ENCODE measurements at places on chromosomes 2 and 18. TPM values are rescaled to one million over a fixed set of nuclear protein-coding genes. Genes with fewer than 3 reads are reported as not detected.

- H3K27me3 ChIP-seq = peaks cover 2% of the 10 kb centered on the region
- no peak for DNase-seq
- H3K36me3 ChIP-seq = no peaks in the 10 kb centered on the region
- no peak overlapping the region for H3K4me3 ChIP-seq
- H3K27ac ChIP-seq = no peak overlapping the region
Measured at GRCh38 chr2:17813010-17813741, 3.1 kb upstream of the MSGN1 start.

DNA sequence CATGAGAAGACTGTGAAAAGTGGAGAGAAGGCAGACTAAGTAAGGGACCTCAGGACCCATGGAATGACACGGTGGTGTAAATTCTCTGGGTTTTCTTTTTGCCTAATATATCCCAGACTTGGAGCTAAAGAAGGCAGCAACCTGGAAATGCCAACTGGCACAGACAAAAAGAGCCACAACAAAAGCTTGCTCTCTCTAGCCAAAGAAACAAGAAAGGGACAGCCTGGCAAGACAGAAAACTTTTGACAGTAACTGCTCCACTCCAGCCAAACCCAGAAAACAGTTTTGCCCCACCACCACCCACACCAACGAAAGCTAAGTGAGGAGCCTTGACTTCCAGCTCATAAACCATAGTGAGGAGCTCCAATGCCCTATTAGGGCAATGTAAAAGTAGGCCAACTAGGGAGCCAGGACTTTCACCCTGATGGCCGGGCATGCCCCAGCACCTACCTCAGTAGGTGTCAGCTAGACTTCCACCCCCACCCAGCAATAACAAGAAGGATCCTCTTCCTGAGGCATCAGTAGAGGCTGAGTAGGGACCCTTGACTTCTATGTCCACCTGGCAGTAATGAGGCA lies 35.5 kb downstream of the PELI1 start:
- no peak for DNase-seq
- no peaks in the 10 kb centered on the region for H3K36me3 ChIP-seq
- no peak overlapping the region for H3K4me3 ChIP-seq
- no peaks in the 10 kb centered on the region for H3K27me3 ChIP-seq

The HRH4 gene
- not detected for total RNA-seq

GRCh38 chr2:205593891-205594290 lies 88.4 kb upstream of the NRP2 start:
- no peaks in the 10 kb centered on the region for H3K36me3 ChIP-seq
- no peak overlapping the region for H3K4me3 ChIP-seq
- H3K27ac ChIP-seq = no peak overlapping the region
- H3K27me3 ChIP-seq = no peaks in the 10 kb centered on the region
- no peaks in the 10 kb centered on the region for H3K4me1 ChIP-seq

DNA sequence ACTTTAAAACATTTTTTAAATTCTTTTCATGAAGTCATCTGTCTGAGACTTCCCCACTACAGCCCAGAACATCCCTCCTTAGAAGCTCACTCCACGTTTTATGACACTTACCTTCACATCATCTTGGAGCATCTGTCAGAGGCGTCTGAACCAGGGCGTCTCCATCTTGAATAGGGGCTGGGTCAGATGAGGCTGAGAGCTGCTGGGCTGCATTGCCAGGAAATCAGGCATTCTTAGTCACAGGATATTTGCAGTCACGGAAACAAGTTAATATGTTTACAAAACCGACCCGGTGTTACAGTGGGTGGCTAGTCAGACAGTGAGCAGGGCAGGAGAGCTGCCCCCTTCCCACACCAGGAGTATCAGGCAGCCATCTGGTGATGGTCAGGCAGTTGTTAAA lies 456.5 kb downstream of the FBXO15 start:
- no peaks in the 10 kb centered on the region for H3K4me1 ChIP-seq
- no peaks in the 10 kb centered on the region for H3K27me3 ChIP-seq
- DNase-seq = no peak
- H3K36me3 ChIP-seq = no peaks in the 10 kb centered on the region
- no peak overlapping the region for H3K4me3 ChIP-seq

- no peak overlapping the region for H3K4me3 ChIP-seq
- no peaks in the 10 kb centered on the region for H3K36me3 ChIP-seq
- H3K27me3 ChIP-seq = no peaks in the 10 kb centered on the region
- no peaks in the 10 kb centered on the region for H3K4me1 ChIP-seq
- no peak overlapping the region for H3K27ac ChIP-seq
- no peak for DNase-seq
Measured at GRCh38 chr2:184201246-184201645, 397.1 kb upstream of the ZNF804A start.

- no peak for DNase-seq
- no peaks in the 10 kb centered on the region for H3K4me1 ChIP-seq
- no peaks in the 10 kb centered on the region for H3K27me3 ChIP-seq
- H3K27ac ChIP-seq = no peak overlapping the region
- no peak overlapping the region for H3K4me3 ChIP-seq
Measured at GRCh38 chr18:50201476-50202018, 6.6 kb upstream of the MYO5B start.

DNA sequence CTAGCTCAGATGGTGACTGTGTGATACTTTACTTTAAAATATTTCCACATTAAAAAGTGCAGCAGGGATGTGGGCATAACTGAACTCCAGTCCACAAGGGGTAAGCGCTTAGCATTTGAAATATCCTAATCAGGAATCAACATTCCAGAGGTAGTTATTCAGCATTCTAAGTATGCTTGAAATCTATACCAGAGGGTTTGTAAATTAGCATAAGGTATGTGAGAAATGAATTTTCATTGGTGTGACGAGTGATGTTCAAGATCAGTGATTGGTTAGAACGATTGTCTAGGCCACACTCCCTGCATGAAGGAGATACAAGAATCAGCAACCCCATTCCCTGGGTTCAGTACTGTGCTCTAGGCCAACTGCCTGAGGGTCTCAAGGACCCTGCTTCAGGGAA lies 42.6 kb downstream of the MAPK4 start:
- DNase-seq = no peak
- H3K27me3 ChIP-seq = no peaks in the 10 kb centered on the region
- no peak overlapping the region for H3K27ac ChIP-seq
- H3K36me3 ChIP-seq = no peaks in the 10 kb centered on the region

GRCh38 chr2:209943776-209944175 lies 58.7 kb upstream of the RPE start:
- H3K36me3 ChIP-seq = no peaks in the 10 kb centered on the region
- no peak overlapping the region for H3K27ac ChIP-seq
- DNase-seq = no peak
- no peaks in the 10 kb centered on the region for H3K4me1 ChIP-seq

- no peak overlapping the region for H3K27ac ChIP-seq
- H3K4me1 ChIP-seq = peaks cover 8% of the 10 kb centered on the region
- no peak for DNase-seq
- H3K27me3 ChIP-seq = no peaks in the 10 kb centered on the region
- no peak overlapping the region for H3K4me3 ChIP-seq
- H3K36me3 ChIP-seq = no peaks in the 10 kb centered on the region
Measured at GRCh38 chr2:36885605-36886004, 80.7 kb downstream of the STRN start.

- no peaks in the 10 kb centered on the region for H3K27me3 ChIP-seq
- no peaks in the 10 kb centered on the region for H3K36me3 ChIP-seq
- no peaks in the 10 kb centered on the region for H3K4me1 ChIP-seq
Measured at GRCh38 chr2:72612614-72613160, 213.1 kb downstream of the EXOC6B start.

The CNTNAP5 gene
- total RNA-seq = 0.07 TPM

- H3K4me1 ChIP-seq = no peaks in the 10 kb centered on the region
- peak; percentile 58 for DNase-seq
- H3K27ac ChIP-seq = no peak overlapping the region
- no peaks in the 10 kb centered on the region for H3K27me3 ChIP-seq
- no peaks in the 10 kb centered on the region for H3K36me3 ChIP-seq
Measured at GRCh38 chr18:10242936-10243680, 211.3 kb upstream of the APCDD1 start.

- H3K27ac ChIP-seq = no peak overlapping the region
- DNase-seq = no peak
- H3K36me3 ChIP-seq = no peaks in the 10 kb centered on the region
- H3K4me3 ChIP-seq = no peak overlapping the region
- H3K27me3 ChIP-seq = no peaks in the 10 kb centered on the region
- 0 out of 2 replicates have a peak, but pooled peaks cover 9% of the 10 kb centered on the region for H3K4me1 ChIP-seq
Measured at GRCh38 chr2:10499275-10499907, 51.3 kb upstream of the ODC1 start.

The PDCD1 gene
- total RNA-seq = not detected

GRCh38 chr2:58514252-58514651 lies 273.1 kb upstream of the FANCL start:
- H3K4me1 ChIP-seq = no peaks in the 10 kb centered on the region
- no peaks in the 10 kb centered on the region for H3K36me3 ChIP-seq
- no peak overlapping the region for H3K27ac ChIP-seq
- DNase-seq = no peak
- H3K27me3 ChIP-seq = no peaks in the 10 kb centered on the region
- no peak overlapping the region for H3K4me3 ChIP-seq

DNA sequence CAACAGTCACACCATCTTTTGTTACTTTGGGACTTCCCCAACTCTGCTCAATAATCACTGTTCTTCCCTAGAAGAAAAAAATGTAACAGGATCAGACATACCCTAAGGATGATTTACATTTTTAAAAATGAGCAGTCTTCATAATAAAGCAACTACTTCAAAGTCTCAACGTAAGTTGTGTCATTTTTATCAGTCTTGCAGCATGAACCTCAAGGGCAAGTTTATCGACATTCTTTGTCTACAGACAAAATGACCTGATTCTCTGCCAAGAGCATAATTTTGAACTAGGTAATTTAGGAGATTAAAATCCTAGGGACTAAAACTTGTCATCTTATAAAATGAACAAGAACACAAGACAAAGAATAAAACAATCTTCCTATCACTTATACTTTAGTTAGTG lies 2.3 kb downstream of the HSPD1 start:
- H3K27me3 ChIP-seq = no peaks in the 10 kb centered on the region
- DNase-seq = no peak
- peaks cover 40% of the 10 kb centered on the region for H3K4me1 ChIP-seq
- H3K4me3 ChIP-seq = no peak overlapping the region

GRCh38 chr2:120675460-120676130 lies 60.1 kb upstream of the GLI2 start:
- H3K27me3 ChIP-seq = no peaks in the 10 kb centered on the region
- H3K36me3 ChIP-seq = no peaks in the 10 kb centered on the region
- no peak overlapping the region for H3K4me3 ChIP-seq
- H3K27ac ChIP-seq = no peak overlapping the region

DNA sequence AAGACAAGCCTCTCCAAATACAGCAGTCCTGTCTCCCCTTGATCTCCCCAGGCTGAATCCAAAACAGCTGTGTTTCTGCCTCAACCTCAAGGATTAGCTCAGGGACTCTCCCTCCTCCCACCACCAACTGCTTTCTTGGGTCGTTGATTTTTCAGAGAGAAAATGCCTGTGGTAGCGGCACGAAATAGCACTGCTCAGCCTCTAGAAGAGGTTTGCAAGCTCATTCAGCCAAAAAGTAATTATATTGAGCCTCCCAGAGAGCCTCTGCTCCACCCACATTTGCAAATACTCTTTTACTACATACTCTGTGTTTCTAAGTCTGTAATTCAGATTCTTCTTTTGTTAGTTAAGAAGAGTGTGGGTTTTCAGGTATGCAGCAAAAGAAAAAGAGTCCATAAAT lies 396.4 kb upstream of the TNP1 start:
- H3K27ac ChIP-seq = no peak overlapping the region
- DNase-seq = no peak
- no peaks in the 10 kb centered on the region for H3K27me3 ChIP-seq
- H3K4me3 ChIP-seq = no peak overlapping the region
- H3K36me3 ChIP-seq = no peaks in the 10 kb centered on the region

Measured in Caco-2 (cell line).